Mesenteric fat pad (tissue), 1 donor: ENCODE measurements at places on chromosomes 5 and 9.
A peak's percentile ranks its signal among the peaks of the same experiment; 100 is the strongest.

DNA sequence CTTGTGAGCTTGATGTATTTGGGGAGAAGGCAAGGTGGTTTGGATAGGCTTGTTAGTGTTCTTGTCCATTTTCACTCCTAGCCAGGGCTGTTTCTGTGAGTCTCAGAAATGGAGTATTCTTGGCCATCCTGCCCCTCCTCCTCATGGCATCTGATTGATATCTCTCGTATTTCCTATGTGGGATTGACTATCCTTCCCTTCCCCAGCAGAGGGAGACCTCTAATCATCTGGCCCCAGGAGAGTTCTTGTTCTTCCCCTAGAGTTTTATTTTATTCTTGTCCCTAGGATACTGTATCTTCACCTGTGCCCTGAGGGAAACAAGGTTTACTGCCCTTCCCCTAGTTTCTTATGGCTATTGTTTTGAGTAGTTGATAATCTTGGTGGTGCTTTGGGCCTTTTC, 114.4 kb downstream of the VPS13A start:
- no peak for DNase-seq

GRCh38 chr9:76949865-76950264, 44.0 kb upstream of the PRUNE2 start:
- DNase-seq = no peak

DNA sequence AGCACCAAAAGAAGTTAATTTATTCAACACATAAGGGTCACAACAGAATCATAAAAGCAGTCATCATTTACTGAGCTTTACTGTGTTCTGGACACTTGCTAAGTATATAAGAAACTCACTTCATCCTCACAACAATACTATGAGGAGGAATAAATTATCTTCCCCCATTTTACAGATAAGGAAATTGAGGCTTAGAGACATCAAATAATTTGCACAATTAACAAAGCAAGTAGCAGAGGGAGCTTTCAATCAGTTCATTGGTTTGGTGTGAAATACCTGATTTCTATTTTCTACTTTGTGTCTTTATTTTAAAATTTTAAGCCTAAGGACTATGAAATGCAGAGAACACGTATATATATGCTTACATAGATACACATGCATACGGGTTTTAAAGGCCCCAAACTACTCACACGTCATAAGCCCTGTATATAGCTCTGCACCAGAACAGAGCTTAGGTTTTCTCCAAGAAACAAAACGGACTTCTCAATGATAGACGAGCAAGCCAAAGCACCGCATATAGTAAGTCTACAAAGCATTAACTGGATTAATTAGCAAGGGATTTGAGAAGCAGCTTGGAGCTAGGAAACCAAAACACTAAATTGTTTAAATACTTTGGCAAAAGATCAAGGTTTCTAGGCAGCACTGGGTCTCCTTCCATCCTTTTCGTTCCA, 95.6 kb downstream of the DENND1A start:
- no peak for DNase-seq

DNA sequence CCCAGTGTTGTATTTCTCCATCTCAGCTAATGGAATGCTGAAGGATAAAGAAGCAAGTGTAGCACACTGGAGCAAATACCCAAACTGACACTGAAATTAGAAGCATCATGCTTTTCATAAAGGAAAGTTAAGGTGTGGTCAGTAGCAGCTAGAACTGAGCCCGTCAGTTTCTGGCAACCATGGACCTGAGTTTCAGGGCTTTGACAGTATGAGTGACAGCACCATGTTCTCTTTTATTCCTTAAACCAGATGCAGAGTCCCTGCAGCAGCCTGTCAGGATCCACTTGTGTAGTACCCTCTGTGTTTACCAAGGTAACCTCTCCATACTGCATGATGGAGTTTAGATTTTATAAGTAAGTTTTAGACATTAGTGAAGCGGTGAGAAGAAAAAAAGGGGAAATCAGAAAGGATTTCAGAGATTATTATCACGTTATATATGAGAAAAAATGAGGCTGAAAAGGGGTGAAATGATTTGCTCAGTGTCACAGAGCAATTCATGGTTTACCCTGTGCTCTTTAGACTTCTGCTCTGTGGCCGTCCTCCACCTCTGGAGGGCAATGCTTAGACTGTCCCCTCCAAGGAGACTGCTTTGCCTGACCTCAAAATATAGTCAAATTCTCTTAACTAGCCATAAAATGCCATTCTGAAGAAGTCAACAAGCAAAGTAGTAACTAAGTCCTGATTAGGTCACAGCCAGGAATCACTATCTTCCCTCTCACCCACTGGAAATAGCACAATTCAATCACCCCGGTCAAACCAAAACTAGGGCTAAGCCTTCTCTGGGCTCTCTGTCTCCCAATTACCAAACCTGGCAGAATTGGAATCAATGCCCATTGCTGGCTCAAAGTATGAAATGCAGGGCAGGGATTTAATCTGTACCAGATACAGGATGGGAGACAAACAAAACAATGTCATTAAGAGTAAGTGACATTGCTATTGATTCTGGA, 10.5 kb upstream of the MYOT start:
- DNase-seq = no peak

GRCh38 chr9:70079417-70080037, 35.9 kb downstream of the MAMDC2 start:
- DNase-seq = no peak

GRCh38 chr9:69857131-69857530, 36.5 kb downstream of the CFAP95 start:
- no peak for DNase-seq

DNA sequence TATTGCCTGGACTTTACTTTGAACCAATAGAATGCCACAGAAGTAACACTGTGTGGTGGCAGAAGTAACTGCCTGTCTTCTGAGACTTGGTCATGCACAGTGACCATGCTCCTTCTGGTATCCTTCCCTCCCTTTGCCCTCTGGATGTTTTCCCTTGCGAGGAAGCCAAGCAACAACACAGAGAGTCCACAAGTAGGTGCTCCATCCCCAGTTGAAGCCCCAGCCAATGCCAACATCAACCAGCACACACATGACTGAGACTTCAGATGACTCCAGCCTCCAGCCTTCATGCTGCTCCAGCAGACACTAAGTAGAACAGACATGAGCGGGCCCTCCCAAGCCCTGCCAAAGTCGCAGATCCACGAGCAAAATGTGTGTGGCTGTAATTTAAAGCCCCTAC, 129.6 kb downstream of the EPB41L4A start:
- DNase-seq = no peak

DNA sequence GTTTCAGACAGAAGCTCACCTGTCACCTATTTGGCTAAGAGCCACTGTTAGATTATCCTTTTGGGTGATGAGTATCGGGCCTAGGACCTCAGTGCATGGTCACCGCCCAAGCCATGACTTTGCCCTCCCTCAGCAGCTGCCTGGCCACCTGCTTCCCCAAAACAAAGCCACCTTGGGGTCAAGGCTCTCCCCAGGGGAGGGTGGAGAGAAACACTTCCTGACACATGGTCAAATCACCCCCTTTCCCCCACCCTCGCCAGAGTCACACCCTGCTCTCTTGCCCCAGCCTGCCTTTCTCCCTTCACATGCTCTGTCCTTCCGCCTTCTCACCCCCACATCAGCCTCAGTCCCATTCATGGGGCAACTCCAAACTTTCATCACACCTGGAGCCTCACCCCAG, 1.7 kb upstream of the HBEGF start:
- no peak for DNase-seq

DNA sequence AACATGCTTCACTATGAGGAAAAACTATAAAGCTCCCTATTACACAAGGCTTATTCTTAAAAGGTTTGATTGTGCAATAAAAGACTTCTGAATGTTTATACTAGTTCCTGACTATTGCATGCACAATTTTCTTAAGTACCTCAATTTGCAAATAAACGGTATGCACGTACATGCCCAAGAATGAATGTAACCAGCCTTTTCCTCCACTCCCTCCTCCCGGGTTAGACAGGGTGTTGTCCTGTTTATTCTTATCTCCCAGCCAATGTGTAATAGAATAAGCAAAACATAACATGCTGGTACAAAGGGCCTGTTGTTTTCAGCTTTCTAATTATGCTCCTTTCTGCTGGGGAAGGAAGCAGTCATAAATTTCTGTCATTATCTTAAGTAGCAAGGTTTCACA, 79.1 kb downstream of the AOPEP start:
- DNase-seq = no peak

DNA sequence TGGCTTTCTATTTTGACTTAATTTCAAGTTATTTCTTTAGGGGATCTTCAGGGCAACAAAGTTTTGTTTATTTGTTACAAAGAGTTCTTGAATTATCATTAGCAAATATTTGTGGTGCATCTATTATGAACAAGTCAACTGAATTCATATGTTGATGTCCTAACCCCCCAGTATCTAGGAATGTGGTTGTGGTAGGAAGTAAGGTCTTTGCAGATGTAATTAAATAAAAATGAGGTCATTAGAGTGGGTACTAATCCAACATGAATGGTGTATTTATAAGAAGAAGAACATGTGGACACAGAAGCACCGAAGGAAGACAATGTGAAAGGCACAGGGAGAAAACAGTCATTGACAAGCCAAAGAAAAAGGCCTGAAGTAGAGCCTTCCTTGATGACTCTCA, 474.0 kb upstream of the DAB2 start:
- no peak for DNase-seq

- DNase-seq = no peak
Measured at GRCh38 chr5:151764801-151765200, 6.4 kb upstream of the ATOX1 start.

- no peak for DNase-seq
Measured at GRCh38 chr5:150278916-150279315, 10.7 kb downstream of the CAMK2A start.

DNA sequence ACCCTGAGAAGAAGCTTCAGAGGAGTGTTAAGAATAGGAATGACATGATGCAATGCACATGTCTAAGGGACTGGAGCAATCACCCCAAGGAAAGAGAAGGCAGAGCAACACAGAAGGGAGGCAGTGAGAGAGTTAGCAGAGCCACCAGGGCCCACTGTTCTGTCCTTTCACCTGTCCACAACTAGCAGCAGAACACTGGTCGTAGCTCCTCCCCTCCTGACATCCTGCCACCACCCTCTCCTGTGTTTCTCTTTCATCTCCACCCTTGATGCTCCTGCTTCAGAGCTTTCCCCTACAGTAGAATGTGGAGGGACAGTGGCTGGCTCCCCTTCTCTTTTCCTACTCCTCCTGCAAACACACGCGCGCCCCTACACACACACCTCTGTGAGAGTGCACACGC, 483.4 kb upstream of the KIF2A start:
- no peak for DNase-seq

DNA sequence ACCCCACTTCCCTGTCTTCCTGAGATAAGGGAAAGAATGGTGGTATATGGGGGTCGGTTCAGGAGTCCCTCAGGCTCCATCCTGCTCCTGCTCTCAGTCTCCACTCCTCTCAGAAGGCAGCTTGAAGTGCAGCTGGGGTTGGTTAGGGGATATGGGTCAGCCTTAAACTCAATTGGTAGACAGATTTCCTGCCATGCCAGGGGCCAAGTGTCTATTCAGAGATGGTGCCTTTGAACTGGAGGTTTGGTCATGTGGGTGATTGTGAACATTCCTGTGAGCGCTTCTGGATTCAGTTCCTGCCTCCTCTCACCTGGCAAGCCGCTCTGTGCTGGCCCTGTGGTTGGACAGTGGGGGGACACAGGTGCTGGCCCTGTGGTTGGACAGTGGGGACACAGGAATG, 35.1 kb downstream of the CACNA1B start:
- no peak for DNase-seq

DNA sequence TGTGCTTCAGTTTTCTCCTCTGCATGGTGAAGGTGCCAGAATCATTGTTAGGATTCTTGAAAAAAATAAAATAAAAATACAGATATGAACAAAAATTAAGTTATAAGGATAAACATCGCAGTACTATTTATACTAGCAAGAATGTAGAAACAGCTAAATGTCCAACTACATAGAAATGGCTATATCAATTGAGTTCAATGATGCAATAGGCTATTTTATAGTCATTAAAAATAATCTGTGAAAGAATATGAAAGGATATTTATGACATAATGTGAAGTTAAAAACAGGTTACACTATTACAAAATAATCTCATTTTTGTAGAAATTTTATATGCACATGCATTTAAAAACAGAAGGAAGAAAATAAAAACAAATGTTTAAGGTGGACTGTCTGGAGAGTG, 198.7 kb upstream of the TRIM32 start:
- DNase-seq = no peak

GRCh38 chr5:29744618-29745017, 1448.9 kb upstream of the CDH6 start:
- no peak for DNase-seq

DNA sequence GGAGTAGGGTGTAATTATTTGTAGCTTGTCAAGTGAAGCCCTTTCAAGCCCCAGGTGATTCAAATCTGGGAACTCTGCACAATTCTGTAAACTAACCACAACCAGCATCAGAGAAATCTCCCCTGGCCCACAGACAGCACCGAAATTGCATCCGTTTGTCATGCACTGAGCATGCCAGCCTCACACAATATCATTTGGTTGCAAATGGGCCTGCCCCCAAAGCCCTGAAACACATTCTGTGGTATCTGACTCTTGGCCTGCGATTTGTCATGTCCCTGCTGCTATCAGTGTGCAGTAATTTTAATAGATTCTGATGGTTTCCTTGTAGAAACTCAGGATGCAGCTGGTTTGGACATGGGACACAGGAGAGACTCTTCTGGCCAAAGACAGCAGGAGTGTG, 35.3 kb downstream of the SNX24 start:
- no peak for DNase-seq

GRCh38 chr9:134100040-134100439, 32.2 kb upstream of the BRD3 start:
- DNase-seq = peak; percentile 37

DNA sequence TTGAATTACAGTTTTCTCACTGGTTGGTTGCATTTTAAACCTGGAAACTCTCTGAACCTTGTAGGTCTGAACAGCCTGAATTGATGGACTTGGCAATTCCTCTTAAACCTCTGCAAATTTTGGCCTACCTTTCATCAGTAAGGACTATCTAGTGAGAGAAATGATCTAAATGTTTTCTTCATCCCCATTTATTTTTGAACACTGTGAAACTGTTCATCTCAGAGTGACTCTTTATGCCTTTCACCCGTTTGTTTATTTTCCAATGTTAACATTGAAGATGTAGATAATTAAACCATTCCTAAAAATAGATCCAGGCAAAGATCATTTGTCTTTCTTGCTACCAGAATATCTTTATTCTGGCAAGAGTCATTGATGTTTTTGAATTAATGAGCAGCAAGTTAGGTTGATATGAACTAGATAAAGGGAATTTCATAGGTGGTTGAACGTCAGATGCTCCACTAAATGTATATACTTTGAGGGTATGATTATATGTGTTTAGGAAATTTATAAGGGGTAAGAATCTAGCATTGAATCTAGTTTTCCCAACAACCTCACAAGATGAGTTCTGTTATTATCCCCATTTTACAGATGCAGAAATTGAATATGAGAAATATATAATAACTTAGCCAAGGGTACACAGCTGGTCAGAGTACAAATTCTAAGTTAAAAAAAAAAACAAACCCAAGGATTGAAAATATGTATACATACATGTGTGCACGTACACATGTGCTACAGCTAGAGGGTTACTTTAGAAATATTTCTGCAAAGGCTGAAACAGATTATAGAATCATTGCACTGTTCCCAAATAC, 3.4 kb downstream of the CPEB4 start:
- DNase-seq = no peak

GRCh38 chr9:20873240-20873865, 158.1 kb downstream of the HACD4 start:
- DNase-seq = no peak
